ENCODE measurements at places on chromosomes 1 and 21.
A peak's percentile ranks its signal among the peaks of the same experiment; 100 is the strongest.

- DNase-seq = no peak
Measured at GRCh38 chr1:155038602-155039307, 5.1 kb downstream of the DCST1 start.

DNA sequence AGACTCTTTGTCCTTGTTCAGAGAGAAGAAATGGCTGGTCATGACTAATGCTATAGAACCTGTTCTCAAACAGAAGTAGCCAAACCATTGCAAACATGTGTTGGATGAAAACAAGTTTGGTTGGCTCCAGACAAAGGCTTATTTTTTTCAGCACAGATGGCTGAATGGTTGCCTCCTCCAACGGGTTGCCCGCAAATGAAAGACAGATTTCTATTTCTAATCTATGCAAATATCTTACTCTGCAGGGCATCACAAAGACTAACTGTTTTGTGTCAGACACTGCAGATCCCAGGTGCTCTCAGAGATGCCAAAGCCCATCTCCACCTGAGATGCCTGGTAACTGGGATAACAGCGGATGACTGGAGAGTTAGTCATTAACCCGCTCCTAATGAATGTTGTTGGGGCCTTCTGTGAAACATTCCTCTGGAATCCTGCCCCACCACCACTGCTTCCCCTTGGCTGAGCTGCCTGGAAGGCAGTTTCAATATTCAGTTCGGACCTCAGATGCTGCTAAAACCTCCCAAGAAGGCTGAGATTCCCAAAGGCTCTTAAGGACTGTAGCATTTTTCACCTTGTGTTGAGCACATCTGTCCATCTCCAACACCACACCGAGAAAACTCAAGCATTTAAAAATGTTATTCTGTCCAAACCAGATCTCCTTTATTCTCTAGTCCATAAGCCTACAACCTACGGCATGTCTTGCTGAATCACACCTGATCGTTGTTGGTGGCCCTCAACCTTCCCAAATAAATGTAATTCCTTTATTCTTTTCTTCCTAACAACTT, 104.4 kb downstream of the PTPN14 start:
- no peak for DNase-seq

- DNase-seq = peak; percentile 54
Measured at GRCh38 chr1:206684478-206685333, at the start of gene MAPKAPK2. MAPKAPK2 (plus strand) TSS chr1:206684905; CDS start chr1:206685230, 325 bp downstream.

DNA sequence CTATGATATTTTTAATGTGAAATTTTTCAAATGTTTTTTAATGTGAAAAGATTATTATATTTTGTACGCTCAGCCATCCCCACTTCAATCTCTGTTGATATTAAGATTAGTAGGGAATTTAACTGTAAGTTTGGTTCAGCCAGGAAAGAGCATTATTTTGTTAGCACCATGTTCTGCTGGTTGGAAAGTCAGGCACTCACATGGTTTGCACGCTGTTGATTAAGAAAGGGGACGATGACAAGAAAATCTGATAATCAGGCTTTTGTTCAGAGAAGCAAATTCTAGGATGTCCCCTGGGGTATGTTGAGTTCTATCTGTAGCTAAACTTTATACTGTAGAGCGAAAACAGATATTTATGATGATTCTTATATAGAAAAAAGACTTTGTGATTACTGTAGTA, 115.1 kb downstream of the OSBPL9 start:
- DNase-seq = no peak

DNA sequence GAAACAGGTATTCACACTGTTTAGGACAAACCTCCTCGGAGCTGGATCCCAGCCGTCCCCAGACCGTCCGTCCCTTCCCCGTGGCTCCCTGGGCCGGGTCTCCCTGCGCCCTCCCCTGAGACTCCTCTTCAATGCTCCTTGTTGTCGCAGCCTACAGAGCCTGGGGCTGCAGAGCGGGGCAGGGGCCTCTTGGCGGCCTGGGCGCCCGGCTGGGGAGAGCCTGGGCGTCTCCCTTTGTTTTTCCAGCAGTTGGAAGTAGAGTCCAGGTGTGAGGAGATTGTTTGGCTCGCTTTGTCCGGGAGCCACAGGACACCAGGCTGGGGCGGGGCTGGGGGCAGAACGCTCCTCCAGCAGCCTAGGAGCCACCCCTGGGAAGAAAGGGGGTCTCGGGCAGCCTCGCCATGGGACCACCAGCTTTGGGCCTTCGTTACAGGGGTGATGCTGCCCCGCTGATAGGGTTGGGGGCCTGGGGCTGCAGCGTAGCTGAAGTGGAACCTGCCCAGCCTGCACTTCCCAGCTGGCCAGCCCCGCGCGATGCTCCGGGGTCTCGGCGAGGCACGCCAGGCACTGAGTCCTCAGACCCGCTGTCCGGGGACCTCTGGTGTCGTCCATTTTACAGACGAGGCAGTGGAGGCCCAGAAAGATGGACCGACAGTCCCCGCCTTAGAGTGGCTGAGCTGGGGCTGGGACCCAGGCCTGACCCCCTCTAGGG, 66.9 kb downstream of the PRDM16 start:
- peak; percentile 80 for DNase-seq
